Suppressor macrophage treated with lipopolysaccharide for 1 hour (primary cell): ENCODE measurements at places on chromosomes 7 and 10.

DNA sequence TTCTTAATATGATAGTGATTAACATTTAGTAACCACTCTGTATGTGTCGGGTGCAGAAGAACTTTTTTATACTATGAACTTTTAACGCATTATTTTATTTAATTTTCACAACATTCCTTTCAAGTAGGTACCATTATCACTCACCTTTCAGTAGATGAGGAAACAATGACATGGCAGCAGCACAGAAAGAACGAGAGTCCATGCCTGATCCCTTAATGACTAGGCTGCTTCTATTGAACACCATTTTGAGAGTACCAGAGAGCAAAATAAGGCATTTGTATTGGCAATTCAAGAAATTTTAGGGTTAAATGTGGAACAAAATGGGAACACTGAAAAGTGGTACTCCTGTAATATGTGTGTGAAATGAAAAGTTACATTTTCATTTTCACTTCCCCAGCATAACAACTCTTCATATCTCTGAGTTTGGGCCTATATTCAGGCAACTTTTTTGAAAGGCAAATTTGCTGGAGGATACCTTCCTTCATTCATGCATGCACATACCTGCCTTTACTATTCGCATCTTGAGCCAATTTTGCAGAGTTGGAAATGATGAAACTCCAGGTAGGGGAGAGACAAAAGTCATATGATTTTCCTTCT lies 12.8 kb downstream of the LRRN3 start:
- DNase-seq = no peak

- DNase-seq = peak; percentile 49
Observed at GRCh38 chr10:14562218-14563075, 212.2 kb downstream of the FAM107B start.

GRCh38 chr7:121824276-121824675 lies 48.7 kb upstream of the PTPRZ1 start:
- DNase-seq = no peak

DNA sequence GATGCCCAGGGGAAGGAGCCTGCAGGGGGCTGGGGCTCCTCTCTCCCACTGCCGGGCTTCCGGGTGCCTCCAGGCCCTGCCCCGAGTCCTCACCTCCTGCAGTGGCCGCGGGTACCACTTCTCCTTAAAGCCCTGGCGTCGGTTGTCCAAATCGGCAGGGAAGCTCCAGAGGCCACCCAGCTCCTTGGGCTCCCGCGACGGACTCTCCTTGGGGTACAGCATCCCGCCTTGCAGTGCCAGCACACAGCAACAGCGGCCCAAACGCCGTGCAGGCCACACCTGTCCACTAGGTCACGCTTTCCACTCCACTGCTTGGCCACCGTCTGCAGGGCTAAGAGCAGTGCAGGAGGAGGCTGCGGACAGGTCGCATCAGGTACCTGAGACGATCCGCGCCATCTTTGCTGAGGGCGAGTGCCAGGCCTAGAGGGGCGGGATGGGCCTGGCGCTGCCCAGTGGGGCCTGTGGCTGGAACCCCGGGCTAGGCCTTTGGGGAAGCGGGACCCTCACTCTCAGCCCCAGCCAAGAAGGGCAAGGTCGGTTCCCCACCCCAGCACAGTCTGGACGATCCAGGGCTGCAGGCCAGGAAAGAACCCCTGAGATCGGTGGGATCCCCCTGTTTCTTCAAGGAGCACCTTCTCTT lies 47.7 kb upstream of the ZNF479 start:
- no peak for DNase-seq

DNA sequence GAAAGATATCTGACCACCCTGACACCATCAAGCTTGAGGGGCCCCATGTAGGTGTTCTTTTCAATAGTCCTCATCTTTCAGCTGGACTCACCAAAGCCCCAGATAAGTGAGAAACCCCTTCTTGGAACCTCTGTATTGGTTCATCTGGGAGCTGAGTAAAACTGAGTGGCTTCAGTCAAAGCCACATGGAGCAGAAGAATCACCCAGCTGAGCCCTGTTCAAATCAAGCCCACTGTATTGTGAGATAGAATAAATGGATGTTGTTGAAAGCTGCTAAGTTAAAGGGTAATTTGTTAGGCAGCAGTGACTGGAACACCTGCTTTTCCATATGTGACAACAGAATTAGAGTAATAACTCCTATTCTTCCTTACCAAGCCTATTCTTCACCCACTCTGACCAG lies 64.8 kb upstream of the SDK1 start:
- no peak for DNase-seq

- DNase-seq = no peak
Observed at GRCh38 chr10:73537288-73537687, 41.5 kb upstream of the PPP3CB start.

- peak; percentile 62 for DNase-seq
Observed at GRCh38 chr7:6175645-6176044, 96.8 kb downstream of the CYTH3 start.

GRCh38 chr10:79146611-79147130 lies 77.9 kb downstream of the ZMIZ1 start:
- DNase-seq = peak; percentile 81

GRCh38 chr10:90965720-90966119 lies 44.8 kb upstream of the ANKRD1 start:
- no peak for DNase-seq

DNA sequence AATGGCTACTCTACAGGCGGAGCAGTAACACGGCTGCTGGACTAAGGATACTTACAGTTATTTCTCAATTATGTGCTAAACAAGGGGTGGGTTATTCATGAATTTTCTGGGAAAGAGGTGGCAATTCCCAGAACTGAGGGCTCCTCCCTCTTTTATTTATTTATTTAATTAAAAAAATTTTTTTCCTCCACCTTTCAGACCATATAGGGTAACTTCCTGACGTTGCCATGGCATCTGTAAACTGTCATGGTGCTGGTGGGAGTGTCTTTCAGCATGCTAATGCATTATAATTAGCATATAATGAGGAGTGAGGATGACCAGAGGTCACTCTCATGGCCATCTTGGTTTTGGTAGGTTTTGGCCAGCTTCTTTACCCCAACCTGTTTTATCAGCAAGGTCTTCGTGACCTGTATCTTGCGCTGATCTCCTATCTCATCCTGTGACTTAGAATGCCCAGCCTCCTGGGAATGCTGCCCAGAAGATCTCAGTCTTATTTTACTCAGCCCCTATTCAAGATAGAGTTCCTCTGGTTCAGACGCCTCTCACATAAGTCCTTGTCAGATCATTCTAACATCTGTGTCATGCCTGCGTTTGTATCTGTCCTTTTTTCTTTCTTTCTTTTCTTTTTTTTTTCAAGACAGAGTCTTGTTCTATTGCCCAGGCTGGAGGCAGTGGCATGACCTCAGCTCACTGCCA lies 15.9 kb upstream of the STOX1 start:
- DNase-seq = no peak

GRCh38 chr7:142870147-142870559 lies 15.3 kb downstream of the EPHB6 start:
- DNase-seq = no peak

- no peak for DNase-seq
Observed at GRCh38 chr7:81621893-81622292, 148.0 kb downstream of the HGF start.

DNA sequence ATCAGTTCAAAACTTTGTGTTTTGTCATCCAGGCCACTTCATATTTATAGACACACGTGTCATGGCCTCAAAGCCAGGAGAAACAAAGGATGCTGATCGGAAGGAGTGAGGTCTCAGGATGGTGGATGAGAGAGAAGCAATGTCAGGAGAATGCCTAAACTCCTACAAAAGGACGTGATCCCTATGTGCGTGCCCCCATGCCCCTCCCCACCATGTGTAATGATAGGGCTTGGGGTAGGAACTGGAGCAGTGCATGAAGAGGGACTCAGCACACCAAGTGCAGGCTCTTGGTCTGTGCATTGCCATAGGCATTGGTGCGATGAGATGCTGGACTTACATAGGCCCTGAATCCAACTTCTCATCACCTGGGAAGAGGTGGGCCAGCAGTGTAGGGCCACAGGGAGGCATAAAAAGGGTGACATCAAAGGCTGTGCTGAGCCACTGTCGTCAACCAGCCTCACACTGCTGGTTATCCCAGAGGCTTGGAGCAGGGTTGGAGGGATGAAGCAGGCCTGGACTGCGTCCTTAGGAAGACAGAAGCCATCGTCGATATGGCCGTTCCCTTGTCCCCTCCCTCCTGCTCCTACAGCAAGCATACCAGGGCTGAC lies 46.9 kb upstream of the GDF10 start:
- no peak for DNase-seq

- no peak for DNase-seq
Observed at GRCh38 chr10:36703179-36703578, 422.2 kb upstream of the ANKRD30A start.

DNA sequence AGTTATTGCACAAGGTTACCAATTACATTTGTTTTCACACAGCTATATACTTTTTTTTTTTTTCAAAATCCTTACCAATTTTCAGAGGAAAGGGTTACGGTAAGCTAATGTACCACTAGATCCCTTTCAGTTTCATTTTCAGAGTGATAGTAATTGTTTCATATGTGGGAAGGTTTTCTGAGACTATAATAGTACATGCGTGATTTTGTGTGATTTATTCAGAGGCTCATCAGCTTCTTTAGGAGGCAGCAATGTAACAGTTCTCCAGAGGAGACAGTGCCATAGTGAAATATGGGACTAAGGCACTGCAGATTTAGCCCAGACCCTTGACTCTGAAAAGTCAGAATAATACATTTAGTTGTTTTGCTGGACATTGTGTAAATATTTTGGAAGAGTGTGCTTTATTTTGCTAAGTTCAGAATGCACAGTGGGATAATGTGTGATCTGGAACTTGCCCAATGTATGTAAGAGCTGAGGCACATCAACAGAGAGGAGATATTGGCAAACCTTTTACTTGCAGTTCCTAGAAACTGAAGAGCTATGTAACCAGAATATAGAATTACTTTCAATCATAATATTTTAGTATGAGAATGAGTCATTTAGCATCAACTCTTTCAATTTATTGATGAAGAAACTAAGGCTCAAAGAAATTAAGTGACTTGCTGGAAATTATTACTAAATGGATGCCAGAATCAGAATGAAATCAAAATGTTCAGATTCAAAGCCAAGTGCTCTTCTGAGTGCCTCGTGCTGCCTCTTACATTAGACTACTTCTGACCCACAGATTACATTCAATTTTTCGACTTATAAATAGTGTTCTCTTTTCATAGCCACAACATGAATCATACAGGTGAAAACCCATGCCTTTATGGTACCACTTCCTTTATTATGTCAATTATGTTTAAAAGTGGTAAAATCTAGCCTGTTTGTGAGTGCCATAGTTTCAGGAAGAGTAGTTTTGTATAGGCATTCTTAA lies 207.7 kb upstream of the TEX47 start:
- peak; percentile 25 for DNase-seq

DNA sequence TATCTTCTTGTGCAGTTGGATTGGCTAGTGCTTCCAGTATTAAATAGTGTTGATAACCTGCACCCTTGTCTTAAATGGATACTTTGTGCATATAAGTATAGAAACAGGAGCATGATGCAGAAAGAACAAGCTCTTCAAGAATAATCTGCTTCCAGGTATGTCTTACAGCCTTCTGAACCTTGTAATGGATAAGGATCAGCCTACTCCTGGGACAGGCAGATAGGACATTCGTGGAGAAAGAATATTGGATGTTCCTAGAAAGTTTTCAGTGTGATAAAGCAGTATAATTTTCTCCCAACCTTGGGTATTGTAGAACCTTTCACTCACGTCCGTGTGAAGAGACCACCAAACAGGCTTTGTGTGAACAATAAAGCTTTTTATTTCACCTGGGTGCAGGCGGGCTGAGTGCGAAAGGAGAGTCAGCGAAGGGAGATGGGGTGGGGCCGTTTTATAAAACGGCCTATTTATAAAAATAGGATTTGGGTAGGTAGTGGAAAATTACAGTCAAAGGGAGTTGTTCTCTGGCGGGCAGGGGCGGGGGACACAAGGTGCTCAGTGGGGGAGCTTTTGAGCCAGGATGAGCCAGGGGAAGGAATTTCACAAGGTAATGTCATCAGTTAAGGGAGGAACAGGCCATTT lies 27.2 kb downstream of the C1GALT1 start:
- no peak for DNase-seq

- no peak for DNase-seq
Observed at GRCh38 chr7:104818961-104819880, 194.8 kb upstream of the KMT2E start.

DNA sequence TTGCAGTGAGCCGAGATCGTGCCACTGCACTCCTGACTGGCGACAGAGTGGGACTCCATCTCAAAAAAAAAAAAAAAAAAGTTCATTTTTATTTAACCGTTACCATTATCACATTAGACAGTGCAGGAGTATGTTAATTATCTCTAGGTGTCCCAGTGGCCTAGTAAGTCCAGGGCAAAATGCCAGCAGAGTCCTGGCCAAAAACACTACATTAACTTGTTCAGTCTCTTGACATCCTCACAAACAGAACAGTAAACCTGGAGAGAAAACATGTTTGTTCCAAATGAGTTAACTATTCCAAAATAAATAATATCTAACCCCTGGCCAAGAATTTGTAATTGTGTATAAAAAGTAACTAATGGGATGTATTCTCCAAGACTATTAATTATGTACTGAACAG lies 43.2 kb downstream of the PTPRZ1 start:
- no peak for DNase-seq

- DNase-seq = no peak
Observed at GRCh38 chr7:107718456-107719193, 25.3 kb upstream of the CBLL1 start.

- no peak for DNase-seq
Observed at GRCh38 chr7:112855227-112855626, 65.0 kb upstream of the TMEM168 start.

DNA sequence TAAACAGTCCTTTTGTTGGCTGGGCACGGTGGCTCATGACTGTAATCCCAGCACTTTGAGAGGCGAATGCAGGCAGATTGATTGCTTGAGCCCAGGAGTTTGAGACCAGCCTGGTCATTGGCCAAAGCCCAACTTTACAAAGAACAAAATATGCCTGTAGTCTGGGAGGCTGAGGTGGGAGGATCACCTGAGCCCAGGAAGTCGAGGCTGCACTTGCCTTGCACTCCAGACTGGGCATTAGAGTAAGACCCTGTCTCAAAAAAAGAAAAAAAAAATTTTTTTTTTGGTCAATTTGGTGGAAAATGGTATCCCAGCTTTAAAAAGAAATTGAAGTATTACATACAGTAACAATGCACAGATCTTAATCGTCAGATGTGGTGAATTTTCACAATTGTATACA lies 4.8 kb downstream of the GLRX3 start:
- no peak for DNase-seq

DNA sequence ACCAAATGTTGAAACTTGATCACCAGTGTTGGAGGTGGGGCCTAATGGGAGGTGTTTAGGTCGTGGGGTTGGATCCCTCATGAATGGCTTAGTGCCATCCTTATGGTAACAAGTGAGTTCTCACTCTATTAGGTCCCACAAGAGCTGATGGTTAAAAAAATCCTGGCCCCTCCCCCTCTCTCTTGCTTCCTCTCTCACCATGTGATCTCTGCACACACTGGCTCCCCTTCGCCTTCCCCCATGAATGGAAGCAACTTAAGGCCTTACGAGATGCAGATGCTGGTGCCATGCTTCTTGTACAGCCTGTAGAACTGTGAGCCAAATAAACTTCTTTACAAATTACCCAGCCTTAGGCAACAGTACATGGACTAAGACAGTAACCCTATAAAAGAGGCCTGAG lies 62.7 kb downstream of the PPP1R3C start:
- no peak for DNase-seq
